ENCODE measurements at places on chromosomes 11 and 22.

GRCh38 chr11:31820438-31820818 is 9.3 kb upstream of the PAX6 start:
- DNase-seq, result no peak

- no peak for DNase-seq
Observed at GRCh38 chr11:1353383-1354124, 36.2 kb upstream of the BRSK2 start.

GRCh38 chr11:111105566-111105965 is 140.0 kb upstream of the POU2AF2 start:
- no peak for DNase-seq

DNA sequence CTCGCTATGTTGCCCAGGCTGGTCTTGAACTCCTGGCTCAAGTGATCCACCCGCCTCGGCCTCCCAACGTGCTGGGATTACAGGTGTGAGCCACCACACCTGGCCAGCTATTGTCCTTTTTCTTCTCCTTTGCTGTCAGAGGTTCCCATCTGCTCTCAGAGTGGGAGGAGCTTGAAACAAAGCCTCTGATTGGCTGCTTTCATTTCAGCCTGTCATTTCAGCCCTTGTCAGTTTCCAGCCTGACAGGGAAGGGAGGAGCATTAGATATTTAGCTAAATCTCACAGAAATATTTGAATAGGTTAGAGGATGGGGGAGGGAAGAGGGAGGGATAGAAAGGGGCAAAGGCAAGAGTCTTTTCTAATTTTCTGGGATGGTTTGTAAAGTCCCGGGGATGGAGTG is 8.7 kb downstream of the SLC22A6 start:
- no peak for DNase-seq

- DNase-seq, result no peak
Observed at GRCh38 chr22:19884161-19884953, 29.7 kb upstream of the GNB1L start.

GRCh38 chr22:33300165-33300564 is 242.0 kb upstream of the SYN3 start:
- no peak for DNase-seq

DNA sequence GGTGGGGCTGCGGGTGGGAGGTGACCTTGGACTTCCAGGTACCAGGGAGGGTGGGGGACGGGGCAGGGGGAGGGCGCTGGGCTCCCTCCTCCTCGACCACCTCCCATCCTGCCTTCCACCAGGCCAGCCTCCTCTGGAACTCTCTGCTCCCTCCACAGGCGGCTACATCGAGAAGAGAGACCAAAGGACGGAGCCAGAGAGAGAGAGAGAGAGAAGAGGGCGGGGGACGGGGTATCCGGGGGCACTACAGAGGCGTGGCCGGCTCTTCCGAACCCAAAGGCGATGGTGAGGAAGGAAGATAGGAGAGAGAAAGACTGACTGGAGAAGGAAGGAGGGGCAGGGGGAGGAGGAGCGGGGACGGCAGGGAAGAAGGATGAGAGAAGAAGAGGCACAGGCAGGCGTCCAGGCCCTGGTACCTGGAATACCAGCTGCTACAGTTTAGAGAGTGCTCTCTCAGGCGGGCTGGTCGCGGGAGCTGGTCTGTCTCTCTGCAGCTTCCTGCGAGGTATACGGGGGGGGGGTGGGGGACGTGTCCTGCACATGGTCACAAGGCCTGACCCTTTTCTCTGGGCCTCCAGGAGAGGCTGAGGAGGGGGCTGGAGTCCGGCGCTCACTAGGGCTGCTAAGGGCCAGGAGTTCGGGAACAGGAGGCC is 38.0 kb downstream of the IGSF9B start:
- DNase-seq, result no peak

- DNase-seq, result no peak
Observed at GRCh38 chr11:66881451-66881835, 24.6 kb downstream of the LRFN4 start.

DNA sequence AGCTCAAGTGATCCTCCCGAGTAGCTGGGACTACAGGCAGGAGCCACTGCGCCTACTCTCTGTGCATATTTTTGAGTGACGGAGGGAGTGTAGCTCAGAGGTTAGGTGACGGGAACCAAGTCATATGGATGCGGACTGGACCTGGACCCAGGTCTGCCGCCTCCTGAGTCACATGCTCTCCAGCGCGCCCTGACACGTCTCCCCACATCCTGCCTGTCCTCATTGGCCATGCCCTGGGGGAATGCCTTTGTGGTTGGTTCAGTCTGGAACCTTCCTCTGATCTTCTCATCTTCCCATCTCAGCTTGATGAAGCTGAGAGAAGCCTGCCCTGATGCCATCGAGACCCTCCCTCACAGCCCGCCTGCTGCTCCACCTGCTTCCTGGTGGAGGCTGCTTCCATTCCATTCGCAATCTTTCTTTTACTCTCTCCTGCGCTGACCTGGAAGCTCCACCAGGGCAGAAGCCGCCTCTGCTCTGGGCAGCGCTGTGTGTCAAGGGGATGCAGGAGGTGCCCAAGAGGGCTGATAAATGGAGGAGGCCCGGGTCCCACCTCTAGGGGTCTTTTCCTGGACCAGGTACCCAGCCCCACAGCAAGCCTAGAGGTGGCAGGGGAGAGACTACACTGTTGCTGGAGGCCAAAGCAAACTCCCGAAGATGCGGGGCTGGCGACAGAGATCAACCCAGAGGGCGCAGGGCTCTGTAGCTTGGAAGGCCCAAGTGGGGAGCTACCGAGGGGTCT is 13.9 kb upstream of the BAIAP2L2 start:
- no peak for DNase-seq

DNA sequence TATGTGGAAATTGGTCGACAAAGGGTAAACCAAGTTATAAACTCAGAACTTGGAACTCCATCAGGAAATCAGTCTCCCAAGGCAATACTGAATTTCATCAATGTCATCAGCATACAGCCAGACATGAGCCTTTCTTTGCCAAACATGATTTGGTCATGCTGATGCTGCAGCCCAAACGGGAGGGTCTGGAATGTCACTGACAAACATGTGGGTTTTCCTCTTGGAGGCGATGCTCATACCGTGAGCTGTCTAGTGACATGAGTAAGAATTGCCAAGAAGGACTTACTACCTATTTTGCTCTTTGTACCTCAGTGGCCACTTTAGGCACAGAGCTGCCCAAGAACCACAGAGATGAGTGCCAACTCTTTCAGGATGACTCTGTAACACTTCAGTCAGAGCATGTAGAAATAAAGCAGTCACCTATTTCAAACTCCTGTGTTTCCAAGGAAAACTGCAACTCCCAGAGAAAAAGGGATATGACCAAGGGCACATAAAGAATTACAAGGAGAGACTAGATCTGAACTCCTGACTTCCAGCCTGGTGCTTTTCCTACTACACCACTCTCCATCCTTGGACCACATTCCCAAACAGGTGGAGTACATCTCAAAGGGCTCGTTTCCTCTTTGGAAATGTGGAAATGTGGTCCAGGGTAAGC is 24.3 kb upstream of the MRGPRX2 start:
- DNase-seq, result no peak

- no peak for DNase-seq
Observed at GRCh38 chr11:4430051-4430450, 19.0 kb upstream of the OR52K2 start.

GRCh38 chr11:121802542-121802941 is 313.5 kb downstream of the BLID start:
- DNase-seq, result no peak

DNA sequence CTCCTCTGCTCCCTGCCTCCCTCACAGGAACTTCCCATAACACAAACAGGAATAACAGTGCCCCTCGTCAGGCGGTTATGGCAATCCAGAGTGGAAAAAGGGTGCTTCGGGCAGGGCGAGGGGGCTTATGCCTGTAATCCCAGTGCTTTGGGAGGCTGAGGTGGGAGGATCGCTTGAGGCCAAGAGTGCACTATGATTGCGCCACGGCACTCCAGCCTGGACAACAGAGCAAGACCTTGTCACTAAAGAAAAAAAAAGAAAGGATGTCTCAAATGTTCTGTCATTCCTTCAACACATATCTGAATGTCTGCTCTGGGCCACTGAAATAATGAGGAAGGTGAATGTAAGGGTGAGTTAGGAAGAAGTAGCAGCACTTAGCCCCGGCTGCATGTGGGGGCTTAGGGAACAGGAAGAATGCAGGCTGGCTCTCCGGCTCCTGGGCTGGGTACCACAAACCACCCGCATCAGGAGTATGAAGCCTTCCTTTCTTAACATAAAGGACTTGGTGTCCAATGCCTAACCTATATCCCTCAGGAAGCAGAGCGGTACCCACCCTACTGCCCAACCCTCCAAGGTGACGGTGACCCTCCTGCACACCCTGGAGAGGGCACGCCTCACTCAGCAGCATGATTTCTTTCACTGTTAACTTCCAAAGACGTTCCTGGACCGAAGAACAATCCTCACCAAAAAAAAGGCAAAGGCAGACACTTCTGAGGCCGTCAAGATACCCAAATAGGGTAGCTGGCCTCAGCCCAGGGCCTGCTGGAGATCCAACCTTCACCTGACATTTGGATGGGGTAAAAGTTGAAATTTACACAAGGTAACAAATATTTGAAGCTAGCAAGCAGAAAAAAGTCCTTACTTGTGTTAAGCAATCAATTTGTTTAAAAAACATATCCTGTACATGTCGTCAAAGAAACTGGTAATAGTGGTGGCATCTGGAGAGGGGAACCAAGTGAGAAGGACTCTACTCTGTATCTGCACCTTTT is 3.8 kb downstream of the CPT1A start:
- DNase-seq, result no peak

DNA sequence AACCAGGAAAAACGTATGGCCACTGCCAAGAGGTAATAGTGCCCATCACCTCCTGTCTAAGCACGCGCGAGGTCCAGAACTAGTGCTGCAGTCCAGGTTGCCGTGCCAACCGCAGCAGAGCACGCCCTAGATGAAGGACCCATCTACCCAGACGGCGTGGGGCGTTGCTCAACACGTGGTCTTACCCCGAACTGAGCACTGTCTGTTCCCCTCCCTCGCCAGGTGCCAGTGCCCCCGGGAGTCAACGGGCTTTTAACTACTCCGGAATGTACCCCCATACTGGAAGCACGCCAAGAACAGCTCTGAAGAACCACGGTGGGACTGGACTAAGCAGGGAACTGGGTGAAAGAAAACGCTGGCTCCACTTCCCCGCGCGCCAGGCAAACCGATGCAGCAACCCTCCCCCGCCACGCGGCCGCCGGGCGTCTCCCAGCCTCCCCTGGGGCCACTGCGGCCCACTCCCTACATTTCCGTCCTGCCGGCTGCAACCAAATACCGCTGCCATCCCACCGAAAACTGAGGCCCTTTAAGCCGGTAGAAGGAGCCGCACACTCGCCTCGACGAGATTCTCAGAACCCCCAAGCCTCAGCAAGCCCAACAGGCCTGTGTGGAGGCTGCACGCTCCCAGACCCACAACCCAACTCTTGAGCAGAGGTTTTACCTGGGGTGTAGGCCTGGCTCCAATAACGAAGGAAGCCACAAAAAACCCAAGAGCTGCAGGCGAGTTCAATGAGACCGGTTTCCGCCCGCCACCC is at the start of gene HSPA8:
Gene HSPA8 (minus strand): TSS at position 734 of the 755 bp plus-strand sequence. CDS start 812 bp downstream, outside the sequence.
- DNase-seq, result peak; percentile 74

GRCh38 chr11:22416462-22416861 is 78.3 kb downstream of the SLC17A6 start:
- DNase-seq, result no peak

DNA sequence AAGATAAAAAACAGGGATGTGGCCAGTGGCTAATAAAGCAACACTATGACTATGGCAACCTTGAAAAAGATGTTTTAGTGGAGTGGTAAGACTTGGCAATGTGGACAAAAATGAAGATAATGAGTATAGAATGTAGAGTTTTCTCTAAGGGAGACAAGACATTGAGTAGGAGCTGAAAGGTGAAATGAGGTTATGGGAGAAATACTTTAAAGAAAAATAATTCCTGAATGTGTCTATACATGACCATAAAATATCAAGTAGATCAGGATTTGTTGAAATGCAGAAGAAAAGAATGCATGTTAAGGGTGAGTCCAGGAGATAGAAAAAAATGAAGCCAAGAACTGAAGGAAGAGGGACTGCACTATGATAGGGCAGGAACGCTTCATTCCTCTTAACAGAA is 101.6 kb upstream of the CARD18 start:
- no peak for DNase-seq

GRCh38 chr22:43044290-43044712 is 29.4 kb upstream of the PACSIN2 start:
- no peak for DNase-seq

- DNase-seq, result no peak
Observed at GRCh38 chr22:30810105-30810504, 115.4 kb downstream of the OSBP2 start.
